Panc1 (cell line): ENCODE measurements at places on chromosomes 1 and 21. TPM values are rescaled to one million over a fixed set of nuclear protein-coding genes. Genes with fewer than 3 reads are reported as not detected.

Gene PTGFR
- total RNA-seq = not detected

Gene SYCP1
- not detected for total RNA-seq

Gene RNPEP
- total RNA-seq = 99.8 TPM

Gene ELAVL4
- total RNA-seq = not detected

Gene SHE
- total RNA-seq = 0.03 TPM

Gene GFI1
- total RNA-seq = 0.49 TPM

Gene OXCT2
- total RNA-seq = 1.9 TPM

Gene TMEM39B
- total RNA-seq = 35.0 TPM

Gene TMOD4
- 0.80 TPM for total RNA-seq
